Stimulated activated naive CD8-positive, alpha-beta T cell treated with anti-CD3 and anti-CD28 coated beads, Interleukin-15, Interleukin-2, amounts not matched to agents 100 U/mL and 50 U/mL, for 24 hours (primary cell): ENCODE measurements at places on chromosomes 6 and 20.

GRCh38 chr20:32155017-32155981 is 45.8 kb downstream of the TM9SF4 start:
- peak; percentile 37 for DNase-seq

DNA sequence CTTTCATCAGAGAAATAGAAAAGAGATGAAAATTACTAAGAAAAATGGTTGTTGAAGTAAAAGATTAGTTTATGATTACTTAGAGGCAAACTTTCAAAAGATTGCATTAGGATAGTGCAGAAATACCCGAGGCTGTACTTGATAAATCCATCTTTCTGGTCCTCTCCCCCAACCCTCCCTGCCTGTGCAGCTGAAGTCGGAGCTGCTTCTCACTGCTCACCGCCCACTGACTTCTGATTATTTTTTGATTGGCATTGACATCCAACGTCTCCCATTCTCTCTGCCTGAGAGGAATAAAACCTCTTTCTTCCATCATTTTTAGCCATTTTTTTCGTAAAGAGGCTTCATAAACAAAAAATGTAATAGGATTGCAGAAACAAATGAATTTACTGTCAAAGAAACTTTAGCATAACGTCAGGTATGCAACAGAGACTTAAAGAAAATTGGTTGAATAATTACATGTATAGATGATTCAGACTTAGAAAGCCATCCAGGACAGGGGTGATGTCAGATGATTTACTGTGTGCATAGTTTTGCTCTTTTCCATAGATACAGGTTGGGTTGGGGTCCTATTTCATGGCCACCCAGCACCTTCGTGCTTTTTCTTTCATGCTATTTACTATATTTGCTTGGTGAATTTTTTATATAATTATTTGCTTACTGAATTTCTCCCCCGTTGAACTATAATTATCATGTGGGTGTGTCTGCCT is 53.6 kb upstream of the EDN3 start:
- DNase-seq, result no peak

DNA sequence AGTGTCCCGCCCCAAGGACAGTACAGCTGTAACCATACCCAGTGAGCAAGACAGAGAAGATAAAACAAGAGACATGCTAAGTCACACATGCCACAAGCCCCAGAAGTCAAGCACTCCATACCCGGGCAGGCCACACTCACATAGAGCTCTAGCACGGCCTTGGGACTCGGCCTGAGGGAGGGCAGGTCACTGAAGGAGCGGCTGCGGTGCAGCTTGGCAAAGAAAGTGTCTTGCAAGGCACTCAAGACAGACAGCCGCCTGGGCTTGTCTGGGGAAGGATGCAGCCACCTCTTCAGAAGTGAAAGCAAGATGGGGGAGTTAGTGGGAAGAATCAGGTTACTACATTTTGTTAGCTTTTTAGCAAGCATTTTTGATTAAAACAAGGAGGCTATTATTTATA is 48.7 kb upstream of the ARMH2 start:
- no peak for DNase-seq

- peak; percentile 5 for DNase-seq
Observed at GRCh38 chr6:20444786-20445271, 43.1 kb downstream of the E2F3 start.

GRCh38 chr6:5778317-5778857 is 228.3 kb downstream of the NRN1 start:
- no peak for DNase-seq
